ENCODE measurements at places on chromosomes 2 and 18. TPM values are rescaled to one million over a fixed set of nuclear protein-coding genes. Genes with fewer than 3 reads are reported as not detected.

The ATAD2B gene
- 8.6 TPM for total RNA-seq

The IL1RN gene
- 0.71 TPM for total RNA-seq

The RUFY4 gene
- total RNA-seq: not detected

The MRPL30 gene
- total RNA-seq: 28.4 TPM

The LGALSL gene
- total RNA-seq: 3.8 TPM

The HOXD8 gene
- total RNA-seq: 1.6 TPM

The RAX gene
- total RNA-seq: not detected

The HRH4 gene
- under 0.01 TPM for total RNA-seq

The PID1 gene
- total RNA-seq: 28.3 TPM

The EFHD1 gene
- not detected for total RNA-seq

The UGT1A5 gene
- not detected for total RNA-seq

The MBD5 gene
- total RNA-seq: 19.3 TPM

The FHOD3 gene
- 16.9 TPM for total RNA-seq

The REG3A gene
- total RNA-seq: not detected

The PARD3B gene
- total RNA-seq: 19.1 TPM

The TMEM200C gene
- 0.14 TPM for total RNA-seq

The CCT4 gene
- total RNA-seq: 133 TPM

The MC5R gene
- not detected for total RNA-seq

The AQP12A gene
- total RNA-seq: not detected

The INPP5D gene
- total RNA-seq: 0.46 TPM

The HOXD13 gene
- 0.09 TPM for total RNA-seq

The PDCD1 gene
- not detected for total RNA-seq

The GAL3ST2 gene
- 0.18 TPM for total RNA-seq

The RTP5 gene
- total RNA-seq: not detected

The CLEC4F gene
- not detected for total RNA-seq

The NYAP2 gene
- not detected for total RNA-seq

The RAB6C gene
- total RNA-seq: not detected

The SNORC gene
- 0.92 TPM for total RNA-seq

The TMEFF2 gene
- 3.0 TPM for total RNA-seq

The SIX3 gene
- not detected for total RNA-seq

The IMPACT gene
- 29.0 TPM for total RNA-seq

The FBLN7 gene
- total RNA-seq: 0.57 TPM

The AGXT gene
- not detected for total RNA-seq

The AGAP1 gene
- 6.5 TPM for total RNA-seq

The CNNM3 gene
- 7.0 TPM for total RNA-seq

The HEATR5B gene
- 14.4 TPM for total RNA-seq

The VIL1 gene
- not detected for total RNA-seq

The EVX2 gene
- total RNA-seq: under 0.01 TPM

The RGPD4 gene
- total RNA-seq: not detected

The IMP4 gene
- 97.4 TPM for total RNA-seq

The DES gene
- total RNA-seq: 3.7 TPM

The CD8B2 gene
- not detected for total RNA-seq

The VSNL1 gene
- total RNA-seq: not detected

The TGFA gene
- 0.28 TPM for total RNA-seq

The TUBB8B gene
- total RNA-seq: not detected

Measured in smooth muscle cell of bladder (primary cell).